ENCODE measurements at places on chromosomes 5 and 9.

DNA sequence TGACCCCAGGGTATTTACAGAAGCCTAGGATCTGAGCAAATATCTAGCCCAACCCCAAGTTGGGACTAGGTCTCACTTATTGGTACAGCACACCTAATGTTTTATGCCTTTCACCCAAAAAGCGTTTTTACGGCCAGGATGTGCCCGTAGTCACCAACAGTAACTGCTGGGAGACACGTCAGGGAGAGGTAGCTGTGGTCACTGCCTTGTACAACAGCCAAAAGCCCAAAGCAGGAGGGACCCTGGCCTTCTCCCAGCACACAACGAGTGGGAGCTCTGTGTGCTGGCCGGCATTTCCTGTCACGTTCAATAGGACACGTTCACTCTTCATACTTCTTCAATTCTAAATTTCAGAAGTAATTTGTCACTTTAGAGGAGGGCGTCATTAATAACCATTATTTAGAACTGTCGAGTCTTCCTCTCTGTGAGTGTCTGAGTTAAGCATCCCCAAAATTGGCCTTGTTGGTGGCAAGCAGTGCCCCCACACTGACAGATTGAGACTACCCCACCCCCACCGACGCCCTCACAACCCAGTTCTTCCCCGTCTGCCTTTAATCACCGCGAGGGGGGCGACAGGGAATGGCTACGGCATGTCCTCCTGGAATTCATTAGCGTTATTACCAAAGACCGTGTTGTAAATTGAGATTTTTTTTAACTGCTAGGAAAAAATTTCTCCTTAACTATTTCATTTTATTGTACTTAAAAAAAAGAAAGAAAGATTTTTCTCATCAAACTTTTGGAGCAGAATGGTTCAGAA is 80.7 kb downstream of the MVB12B start:
- DNase-seq = no peak

- no peak for DNase-seq
These were observed 6.5 kb upstream of the SSBP2 start for GRCh38 chr5:81757404-81757803.

DNA sequence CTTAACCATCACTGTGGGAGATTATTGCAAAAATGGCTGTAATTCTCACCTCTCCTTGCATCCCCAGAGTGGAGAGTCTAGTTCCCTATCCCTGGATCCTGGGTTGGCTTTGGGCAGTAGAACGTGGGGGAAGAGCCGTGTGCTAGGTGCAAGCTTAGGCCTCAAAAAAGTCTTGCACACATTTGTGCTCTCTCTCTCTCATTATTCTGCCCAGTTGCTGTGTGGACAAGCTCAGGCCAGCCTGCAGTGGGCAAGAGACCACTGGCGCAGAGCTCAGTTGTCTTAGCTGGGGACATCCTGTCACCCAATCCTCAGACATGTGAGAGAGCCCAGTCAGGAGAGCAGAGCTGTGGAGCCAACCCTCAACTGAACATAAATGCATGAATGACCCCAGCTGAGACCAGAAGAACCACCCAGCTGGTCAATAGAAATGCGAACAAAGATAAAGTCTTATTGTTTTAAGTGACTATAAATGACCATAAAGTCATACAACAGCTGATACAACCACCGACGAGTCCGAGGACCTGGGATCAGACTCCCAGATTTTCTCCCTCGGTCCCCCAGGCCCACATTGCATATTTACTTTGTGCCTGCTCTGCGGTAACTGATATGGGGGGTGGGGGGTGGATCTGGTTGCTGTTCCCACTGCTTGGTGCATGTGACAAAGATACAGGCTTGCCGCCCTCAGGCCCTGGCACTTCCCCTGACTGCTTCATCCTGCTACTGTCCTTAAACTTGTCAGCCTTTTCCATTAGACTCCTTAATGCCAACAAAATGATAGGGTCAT is 166.4 kb upstream of the MVB12B start:
- no peak for DNase-seq

DNA sequence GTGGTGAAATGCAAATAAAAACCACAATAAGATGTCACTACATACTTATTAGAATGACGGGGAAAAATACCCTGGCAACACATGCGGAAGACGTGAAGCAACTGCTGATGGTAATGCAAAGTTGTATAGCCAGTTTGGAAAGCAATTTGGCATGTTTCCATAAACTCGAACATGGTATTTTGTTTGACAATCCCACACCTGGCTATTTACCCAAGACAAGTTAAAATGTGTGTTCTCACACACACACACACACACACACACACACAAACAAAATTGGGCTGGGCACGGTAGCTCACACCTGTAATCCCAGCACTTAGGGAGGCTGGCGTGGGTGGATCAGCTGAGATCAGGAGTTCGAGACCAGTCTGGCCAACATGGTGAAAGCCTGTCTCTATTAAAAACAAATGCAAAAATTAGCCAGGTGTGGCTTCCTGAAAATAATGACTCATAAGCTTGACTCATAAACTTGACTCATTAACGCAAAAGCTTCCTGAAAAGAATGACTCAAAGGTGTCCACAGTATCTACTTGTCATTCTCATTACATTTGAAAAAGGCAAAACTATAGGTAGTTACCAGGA is 456.5 kb downstream of the CDH18 start:
- no peak for DNase-seq

- no peak for DNase-seq
These were observed 17.1 kb downstream of the CDC26 start for GRCh38 chr9:113258282-113258681.

DNA sequence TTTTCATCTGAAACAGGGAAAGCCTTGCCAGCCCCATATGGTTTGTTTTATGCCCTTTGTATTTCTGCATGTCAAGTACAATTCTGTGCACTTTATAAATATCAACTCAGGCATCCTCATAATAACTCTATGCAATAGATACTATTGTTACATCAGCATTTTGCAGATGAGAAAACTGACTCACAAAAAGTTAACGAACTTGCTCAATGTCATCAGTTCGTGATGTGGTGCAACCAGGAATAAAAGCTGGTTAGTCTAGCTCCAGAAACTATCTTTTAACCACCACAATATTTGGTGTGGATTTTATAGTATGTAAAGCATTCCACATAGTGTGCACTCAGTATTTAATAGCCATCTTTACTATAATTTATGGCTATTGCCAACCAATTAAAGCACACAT is 134.9 kb downstream of the MRPS30 start:
- DNase-seq = no peak

- DNase-seq = no peak
These were observed 42.7 kb downstream of the DDX31 start for GRCh38 chr9:132627106-132627505.

DNA sequence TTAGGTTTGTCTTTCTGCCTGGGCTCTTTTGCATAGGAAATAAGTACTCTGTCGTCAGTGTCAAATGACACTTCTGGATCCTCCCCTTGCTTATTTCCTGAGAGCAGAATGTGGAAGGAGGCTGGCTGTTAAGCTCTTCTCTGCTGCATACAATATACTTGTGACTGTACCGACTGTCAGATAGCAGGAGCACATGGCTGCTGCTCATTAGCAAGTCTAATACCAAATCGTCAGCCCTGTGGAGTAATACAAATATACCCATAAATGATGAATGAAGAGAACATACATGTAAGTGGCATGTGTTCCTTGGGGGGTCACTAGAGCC is at the start of gene GPR151:
GPR151 (minus strand) TSS at position 40 of the 325 bp plus-strand sequence. CDS start 77 bp downstream, outside the sequence.
- no peak for DNase-seq

GRCh38 chr5:127097278-127097677 is 24.0 kb upstream of the C5orf63 start:
- no peak for DNase-seq

DNA sequence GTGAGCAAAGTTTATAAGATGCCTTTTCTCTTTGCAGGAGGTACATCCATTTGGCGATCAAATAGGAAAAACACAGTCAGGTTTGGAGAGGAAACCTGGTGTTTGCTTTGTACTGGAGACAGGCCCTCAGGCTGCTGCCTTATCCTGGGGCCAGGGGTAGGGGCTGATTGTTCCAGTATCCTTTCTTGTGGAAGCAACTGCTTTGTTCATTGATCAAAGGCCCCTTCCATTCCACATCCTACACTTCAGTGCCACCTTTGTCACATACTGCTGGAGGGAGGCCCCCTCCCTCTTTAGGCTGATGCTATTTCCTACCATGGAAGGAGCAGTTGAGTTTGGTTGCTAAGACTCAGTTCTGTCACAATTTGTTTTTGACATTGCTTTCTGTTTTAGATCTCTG is 778.1 kb downstream of the TLR4 start:
- DNase-seq = no peak

DNA sequence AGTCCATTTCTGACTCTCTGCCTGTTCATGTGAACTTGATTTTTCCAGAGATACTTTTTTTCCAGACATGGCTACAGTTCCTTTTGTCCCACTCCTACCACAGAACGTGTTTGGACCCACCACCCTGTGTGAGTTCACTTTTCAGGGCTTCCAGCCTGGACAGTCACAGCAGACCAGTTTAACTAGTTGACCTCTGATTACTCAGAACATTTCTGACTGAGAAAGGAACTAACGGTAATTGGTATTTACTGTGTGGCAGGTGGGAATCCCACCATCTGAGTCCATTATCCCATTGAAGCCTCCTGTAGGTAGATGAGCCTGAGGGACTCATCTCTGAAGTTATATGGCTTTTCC is 210.1 kb downstream of the GOLPH3 start:
- no peak for DNase-seq

- no peak for DNase-seq
These were observed 486.4 kb downstream of the HINT1 start for GRCh38 chr5:130678637-130679036.

DNA sequence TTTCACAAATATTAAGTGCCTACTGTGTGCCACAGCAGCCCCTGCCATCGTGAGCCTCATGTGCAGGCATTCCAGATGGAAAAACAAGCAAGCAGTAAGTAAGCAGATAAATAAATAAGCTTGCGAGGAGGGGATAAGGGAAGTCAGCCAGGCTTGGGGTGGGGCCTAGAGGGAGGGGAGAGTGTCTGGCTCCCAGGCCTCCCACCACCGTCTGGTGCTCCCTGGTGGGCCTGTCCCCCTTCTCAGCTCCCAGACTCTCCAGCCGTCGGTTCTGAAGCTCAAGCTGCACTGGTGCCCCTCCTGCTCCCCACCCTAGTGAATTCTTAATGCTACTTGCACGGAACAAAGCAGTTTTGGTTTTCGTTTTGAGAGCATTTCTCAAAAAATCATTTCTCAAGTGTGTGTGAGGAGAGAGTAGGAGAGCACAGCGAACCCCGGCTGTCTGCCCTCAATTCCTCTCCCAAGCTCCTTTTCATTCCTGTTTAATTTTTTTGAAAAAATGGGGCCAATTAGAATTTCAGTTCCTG is 6.6 kb upstream of the IER5L start:
- no peak for DNase-seq

- no peak for DNase-seq
These were observed 675.2 kb downstream of the ACTL7B start for GRCh38 chr9:108180541-108180940.

DNA sequence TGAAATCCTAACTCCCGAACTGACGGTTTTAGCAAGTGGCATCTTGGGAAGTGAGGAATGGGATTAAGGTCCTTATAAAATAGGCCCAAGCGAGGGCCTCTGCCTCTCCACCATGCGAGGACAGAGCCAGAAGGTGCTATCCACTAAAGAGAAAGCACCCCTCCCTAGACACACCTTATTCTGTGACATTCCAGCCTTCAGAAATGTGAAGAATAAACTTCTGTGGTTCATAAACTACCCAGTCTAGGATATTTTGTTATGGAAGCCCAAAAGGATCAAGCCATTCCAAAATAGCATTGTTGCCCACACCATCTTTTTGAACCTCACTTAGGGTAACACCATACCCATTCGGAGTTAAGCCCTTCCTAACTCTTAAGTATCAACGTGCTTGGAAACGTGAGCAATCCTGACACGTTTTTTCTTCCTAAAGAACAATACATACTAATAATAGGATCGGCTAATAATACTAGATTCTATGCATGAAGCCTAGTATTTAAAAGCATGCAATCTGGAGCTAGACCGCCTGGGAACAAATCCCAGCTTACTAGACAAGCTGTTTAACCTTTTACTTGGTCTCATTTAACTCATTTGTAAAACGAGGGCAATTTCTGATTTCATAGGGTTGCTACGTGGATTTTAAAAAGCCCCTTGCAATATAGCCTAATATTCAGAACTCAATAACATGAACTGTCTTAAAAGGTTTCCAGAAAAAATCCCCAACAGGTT is 1.1 kb upstream of the SMC2 start:
- DNase-seq = no peak

- DNase-seq = no peak
These were observed 190.3 kb downstream of the DCP2 start for GRCh38 chr5:113166852-113167366.

- DNase-seq = no peak
These were observed 96.7 kb upstream of the PCA3 start for GRCh38 chr9:76667521-76667957.

GRCh38 chr9:75950998-75951397 is 60.5 kb downstream of the PCSK5 start:
- no peak for DNase-seq

DNA sequence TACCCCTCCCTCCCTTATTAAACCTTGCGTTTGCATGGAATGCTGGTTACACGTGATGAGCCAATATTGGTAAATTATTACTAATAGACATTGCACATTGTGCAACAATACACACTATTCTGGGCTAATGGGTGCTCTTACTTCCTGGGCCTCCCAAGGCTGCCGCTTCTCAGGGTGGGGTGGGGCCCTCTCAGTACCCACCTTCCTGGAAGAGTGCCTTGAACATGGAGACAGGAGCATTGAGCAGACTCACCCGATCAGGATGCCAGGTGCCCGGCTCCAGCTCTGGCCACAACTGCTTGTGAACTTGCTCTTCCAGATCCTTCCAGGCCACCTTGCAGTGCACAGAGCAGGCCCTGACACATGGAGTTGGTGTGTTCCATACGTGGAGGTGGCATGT is 24.7 kb upstream of the CEP72 start:
- no peak for DNase-seq

GRCh38 chr5:65695162-65695755 is 26.6 kb downstream of the SGTB start:
- DNase-seq = no peak

GRCh38 chr9:85142968-85143367 is 473.4 kb downstream of the NTRK2 start:
- no peak for DNase-seq

DNA sequence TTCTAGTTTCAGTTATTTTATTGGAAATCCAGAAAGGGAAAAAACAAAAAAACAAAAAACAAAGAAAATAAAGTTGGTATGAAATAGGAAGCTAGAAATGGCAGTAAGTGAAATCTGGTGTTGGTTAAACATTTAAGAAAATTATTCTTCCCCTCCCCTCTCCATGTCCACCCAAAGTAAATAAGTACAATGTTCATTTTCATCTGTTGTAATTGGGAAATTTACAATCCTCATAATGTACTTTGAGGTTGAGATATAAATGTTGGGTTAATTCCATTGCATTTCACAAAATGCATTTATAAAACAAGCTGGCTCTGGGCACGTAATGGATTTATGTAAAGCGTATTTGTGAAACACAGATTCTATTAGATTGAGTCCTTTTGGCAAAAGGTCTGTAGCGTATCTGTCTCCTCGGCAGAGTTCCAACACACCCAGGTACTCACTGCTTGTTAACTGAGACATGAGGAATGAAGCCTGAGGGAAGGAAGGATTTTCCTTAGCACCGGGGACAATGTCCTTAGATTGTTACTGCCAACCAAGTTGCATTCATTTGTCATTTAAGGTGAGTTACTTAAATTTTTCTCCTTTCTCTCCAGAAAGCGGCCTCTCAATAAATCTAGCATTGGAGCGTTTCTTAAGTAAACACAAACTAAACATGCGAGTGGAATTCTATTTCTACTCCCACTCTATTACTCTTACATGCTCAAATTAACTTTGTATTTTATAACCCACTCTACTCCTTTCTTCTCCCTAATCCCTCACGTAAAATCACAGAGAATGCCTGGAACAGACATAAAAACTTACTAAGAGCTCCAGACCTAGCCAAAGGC is 912.3 kb upstream of the WWC1 start:
- DNase-seq = no peak

- DNase-seq = no peak
These were observed 2.0 kb downstream of the ATP6V0E1 start for GRCh38 chr5:172985596-172985995.
